ENCODE measurements at places on chromosomes 12 and 14.

DNA sequence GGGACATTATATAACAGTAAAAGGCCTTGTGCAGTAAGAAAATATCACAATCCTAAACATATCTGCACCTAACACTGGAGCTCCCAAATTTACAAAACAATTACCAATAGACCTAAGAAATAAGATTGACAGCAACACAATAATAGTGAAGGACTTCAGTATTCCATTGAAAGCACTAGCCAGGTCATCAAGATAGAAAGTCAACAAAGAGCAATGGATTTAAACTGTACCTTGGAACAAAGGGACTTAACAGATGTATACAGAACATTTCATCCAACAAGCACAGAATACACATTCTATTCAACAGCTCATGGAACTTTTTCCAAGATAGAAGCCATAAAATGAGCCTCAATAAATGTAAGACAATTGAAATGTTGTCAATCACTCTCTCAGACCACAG, 209.5 kb upstream of the ARHGAP5 start:
- no peak for DNase-seq

- no peak for DNase-seq
Measured at GRCh38 chr14:69985463-69985862, 106.2 kb downstream of the SMOC1 start.

DNA sequence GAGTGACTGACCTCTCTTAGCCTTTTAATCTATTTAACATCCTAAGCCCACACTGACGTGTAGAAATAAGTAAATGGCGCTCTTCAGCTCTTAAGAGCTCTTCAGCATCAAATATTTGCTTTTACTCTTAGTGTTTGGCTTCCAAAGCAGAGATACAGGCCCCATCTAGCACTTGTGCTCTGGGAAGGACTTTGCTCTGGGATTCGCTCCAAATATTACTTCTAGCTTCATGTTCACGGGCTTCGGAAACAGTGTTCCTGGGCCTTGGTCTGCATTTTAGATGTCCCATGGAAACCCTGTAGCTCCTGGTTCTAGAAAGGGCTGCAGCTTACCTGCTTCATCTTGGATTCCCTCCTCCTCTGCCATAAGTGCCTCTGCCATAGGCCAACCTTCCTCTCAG, 2.7 kb upstream of the NKX2-8 start:
- no peak for DNase-seq

DNA sequence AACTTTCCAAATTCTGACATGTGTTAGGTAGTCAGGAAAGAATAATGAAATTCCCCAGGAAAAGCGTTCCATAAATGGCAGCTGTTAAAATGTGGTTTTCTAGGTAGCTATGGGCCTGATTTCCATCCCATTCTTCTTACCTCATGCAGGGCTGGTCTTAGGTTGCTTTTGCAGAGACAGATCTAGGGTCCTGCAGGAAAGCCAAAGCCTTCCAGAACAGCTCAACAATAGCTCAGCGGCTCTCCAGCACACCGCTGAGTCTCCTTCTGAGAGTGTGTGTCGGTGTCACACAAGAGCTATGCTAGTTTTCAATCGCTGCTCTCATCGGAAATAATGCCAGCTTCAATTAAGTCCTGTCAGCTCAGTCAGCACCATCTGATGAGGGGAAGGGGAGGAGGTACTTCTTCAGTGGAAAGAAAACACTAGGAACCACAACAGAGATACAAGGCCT, 106.7 kb downstream of the TMEM30B start:
- no peak for DNase-seq

DNA sequence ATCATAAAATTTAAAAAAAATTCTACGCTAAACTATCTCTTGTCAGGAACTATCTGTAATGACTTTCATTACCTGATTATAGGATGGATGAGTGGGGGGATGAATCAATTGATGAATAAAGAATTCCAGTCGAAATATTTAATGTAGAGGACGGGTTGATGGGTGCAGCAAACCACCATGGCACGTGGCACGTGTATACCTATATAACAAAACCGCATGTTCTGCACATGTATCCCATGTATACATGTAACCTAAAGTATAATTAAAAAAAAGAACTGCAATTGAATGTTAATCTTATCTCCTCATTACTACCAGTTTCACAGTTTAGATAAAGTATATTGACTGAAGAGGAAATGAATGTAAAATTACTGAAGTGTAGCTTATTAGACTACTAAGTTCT, 23.4 kb downstream of the LRRIQ1 start:
- no peak for DNase-seq

DNA sequence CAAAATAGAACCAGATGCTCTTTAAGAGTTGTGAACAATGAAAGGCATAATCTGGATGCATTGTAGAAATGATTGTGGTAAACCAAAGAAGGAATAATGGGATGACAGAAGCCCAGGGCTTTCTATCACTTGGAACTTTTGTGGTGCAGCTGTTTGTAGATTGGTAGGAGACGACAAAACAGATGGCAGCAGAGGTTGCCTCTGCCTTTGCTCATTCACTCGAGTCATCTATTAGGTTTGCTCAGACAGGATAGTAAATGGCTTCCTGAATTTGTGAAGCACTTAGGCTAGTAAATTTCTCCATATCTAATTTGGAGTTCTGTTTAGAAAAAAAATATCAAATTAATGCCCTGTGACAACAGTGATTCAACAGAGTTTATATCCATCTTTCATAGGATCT, 78.4 kb downstream of the FGD4 start:
- no peak for DNase-seq

- DNase-seq, result no peak
Measured at GRCh38 chr12:82357340-82357739, 847 bp downstream of the CCDC59 start.

GRCh38 chr12:119683413-119683812, 15.5 kb downstream of the PRKAB1 start:
- no peak for DNase-seq

DNA sequence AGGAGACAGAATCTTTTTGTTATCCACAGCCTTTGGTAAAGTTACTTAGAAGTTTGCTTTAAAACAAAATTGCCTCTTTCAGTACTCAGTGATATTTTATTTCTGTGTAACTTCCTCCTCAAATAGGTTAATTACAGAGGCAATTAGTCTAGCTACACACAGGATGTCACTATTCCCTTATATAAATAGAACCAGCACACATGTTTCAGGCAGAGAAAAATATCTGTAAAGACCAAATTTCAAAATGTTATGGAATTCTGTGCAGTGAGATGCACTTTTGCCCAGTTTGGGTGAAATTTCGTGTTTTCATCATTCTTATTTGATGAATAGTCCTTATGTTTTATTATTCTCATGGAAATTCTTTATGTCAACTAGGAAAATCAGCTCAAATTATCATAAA, 410.6 kb upstream of the SOX5 start:
- no peak for DNase-seq

GRCh38 chr12:62130402-62130801, 129.8 kb upstream of the USP15 start:
- no peak for DNase-seq

- DNase-seq, result no peak
Measured at GRCh38 chr14:106044515-106044914, 518.1 kb downstream of the TMEM121 start.

GRCh38 chr14:95140060-95140858, 17.1 kb downstream of the DICER1 start:
- no peak for DNase-seq
